ENCODE measurements at places on chromosomes 6 and 20. TPM values are rescaled to one million over a fixed set of nuclear protein-coding genes. Genes with fewer than 3 reads are reported as not detected.

GRCh38 chr20:24690408-24690807, 221.0 kb downstream of the SYNDIG1 start:
- no peak for DNase-seq

- DNase-seq = no peak
Observed at GRCh38 chr6:21971541-21971940, 325.3 kb downstream of the PRL start.

GRCh38 chr6:47729019-47729418, 30.6 kb downstream of the ADGRF4 start:
- no peak for DNase-seq

- DNase-seq = no peak
Observed at GRCh38 chr20:50845566-50846215, 50.8 kb downstream of the BCAS4 start.

- peak; percentile 57 for DNase-seq
Observed at GRCh38 chr6:87078983-87079616, 15.8 kb downstream of the CGA start.

DNA sequence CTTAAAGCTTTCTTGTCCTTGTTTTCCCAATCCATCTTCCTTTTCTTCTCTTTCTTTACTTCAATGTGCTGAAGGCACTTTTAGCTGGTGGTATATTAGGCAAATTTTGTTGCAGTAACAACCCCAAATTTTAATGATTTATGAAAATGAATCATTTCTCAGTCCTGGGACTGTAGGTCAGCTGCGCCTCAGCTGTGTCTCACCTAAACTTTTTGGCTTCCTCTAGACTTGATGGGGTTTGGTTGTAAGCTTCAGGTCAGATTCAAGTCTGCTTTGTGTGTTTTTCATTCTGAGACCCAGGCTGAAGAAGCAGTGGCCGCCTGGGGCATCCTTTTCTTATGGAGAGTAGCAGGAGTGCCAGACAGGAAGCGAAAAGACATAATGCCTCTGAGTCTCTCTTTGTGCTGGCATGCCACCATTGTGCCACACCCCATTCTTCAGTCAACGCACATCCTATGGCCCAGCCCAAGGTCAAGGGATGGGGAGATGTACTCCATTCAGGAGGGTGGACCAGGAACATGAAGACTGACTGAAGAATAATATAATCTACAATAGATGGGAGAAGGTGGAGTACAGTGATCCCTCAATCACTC, 28.9 kb upstream of the CD83 start:
- DNase-seq = no peak

GRCh38 chr20:19934792-19935491, 82.2 kb upstream of the NAA20 start:
- no peak for DNase-seq

DNA sequence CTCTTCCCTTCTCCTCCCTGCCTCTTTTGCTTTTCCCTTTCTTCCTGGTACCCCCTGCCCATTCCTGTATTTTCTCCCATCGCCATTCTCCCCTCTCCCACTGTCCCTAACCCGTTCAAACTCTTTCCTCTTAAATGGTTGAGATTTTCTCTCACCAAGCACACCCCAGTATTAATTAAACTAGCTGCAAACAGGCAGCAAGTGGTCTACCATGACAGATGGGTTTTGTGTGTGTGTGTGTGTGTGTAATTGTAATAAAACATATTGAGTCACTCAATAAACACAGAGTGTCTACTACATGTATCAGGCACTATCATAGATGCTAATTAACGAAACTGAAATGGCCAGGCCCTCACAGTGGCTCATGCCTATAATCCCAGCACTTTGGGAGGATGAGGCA, 6.7 kb downstream of the RAET1E start:
- no peak for DNase-seq

DNA sequence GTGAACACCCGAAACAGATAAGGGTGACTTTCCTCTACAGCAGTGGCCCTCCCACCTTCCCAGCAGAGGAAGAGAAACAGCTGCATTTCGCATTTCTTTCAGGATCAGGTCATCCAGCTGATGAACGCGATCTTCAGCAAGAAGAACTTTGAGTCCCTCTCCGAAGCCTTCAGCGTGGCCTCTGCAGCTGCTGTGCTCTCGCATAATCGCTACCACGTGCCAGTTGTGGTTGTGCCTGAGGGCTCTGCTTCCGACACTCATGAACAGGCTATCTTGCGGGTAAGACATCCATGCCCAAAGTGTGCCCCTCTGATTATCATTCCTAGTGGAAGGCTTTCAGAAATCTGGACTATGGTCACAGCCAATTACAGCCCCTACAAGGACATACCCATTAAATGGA, 27.8 kb upstream of the MROH8 start:
- DNase-seq = no peak

DNA sequence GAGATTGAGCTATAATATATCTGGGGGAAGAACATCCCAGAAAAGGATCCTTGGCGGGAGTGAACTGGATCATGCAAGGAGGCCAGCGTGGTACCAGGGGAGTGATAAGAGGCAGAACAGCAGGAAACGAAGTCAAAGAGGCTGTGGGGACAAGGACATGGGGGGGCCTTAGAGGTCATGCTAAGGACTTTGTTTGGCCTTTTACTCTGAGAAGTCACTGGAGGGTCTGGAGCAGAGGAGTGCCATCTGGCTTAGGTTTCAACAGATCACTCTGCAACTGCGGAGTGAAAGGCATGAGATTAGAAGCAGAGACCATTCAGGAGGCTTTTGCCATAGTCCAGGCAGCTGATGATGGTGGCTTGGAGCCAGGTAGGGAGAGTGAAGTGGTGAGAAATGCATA, 24.3 kb downstream of the MRAP2 start:
- no peak for DNase-seq

GRCh38 chr20:61628901-61629601, 377.0 kb downstream of the CDH4 start:
- no peak for DNase-seq

DNA sequence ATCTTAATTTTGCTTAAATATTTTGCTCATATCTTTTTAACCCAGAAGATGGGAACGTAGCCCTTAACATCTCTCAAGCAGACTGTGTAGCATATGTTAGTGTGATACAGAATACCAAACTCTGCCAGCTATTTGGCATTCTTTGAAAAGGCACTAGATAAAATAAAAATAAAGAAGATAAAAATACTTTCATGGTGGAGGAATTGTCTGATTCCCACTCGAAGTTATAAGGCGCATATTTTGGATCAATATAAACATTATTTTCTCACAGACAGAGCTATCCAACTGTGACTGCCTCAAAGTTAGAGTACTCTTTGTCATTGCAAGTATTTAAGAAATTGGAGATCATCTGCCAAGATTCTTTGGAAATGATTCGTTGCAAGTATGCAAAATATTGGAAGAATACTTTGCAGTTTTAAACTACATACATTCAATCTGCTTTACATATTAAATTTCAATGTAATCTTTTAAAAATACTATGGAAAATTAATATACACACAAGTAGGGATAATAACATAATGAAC, 10.8 kb upstream of the EEF1E1 start:
- no peak for DNase-seq

DNA sequence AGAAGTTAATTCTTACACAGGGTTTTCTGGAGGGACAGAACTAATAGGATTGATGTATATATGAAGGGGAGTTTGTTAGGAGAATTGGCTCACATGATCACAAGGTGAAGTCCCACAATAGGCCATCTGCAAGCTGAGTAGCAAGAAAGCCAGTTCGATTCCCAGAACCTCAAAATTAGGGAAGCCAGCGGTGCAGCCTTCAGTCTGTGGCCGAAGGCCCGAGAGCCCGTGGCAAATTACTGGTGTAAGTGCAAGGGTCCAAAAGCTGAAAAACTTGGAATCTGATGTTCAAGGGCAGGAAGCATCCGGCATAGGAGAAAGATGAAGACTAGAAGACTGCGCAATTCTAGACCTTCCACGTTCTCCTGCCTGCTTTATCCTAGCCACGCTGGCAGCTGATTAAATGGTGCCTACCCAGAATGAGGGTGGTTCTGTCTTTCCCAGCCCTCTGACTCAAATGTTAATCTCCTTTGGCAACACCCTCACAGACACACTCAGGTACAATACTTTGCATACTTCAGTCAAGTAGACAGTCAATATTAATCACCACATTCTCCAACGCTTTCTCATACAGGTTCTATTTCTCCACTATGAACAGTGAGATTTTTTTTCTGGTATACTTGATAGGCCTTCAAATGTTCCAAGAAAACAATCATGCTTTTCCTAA, 357.0 kb downstream of the LAMA2 start:
- DNase-seq = no peak

DNA sequence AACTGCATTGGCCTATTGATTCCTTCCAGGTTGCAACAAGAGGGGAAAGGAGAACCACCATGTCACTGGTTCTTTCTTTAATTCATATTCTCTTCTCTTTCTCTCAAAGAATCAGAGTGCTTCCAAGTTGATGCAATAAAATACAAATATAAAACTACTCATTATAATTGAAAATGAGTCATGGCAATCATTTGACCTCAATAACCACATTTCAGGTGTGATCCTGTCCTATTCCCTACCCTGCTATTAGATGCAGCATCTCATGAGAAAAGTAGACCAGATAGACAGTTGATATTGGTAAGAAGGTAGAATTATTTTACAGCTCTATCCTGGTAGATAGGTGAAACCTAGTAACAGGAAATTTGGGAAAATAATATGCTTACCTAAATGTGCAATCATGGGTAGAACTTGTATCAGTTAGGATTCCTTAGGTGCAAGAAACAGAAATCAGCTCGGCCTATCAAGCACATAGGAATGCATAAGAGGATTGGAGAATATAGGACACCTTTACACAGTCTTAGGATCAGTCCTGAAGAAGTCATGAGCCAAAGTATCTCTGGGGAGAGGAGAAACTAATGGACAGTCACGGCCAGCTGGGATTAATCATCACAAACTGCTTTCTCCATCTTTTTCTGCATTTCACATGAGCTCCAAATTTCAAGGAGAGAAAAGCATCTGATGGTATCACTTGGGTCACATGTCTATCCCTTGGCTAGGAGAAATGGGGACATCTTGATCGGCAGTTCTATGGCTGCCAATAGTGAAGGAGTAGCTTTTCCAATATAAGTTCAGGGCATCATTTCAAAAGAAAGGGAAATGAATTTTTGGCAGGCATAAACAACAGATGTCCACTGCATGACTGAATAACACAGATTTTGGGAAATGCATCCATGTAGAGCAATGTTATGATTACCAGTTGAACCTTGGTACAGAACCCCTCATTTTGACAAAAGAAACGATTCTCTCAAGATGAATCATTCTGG, 19.3 kb upstream of the RNF146 start:
- DNase-seq = no peak

GRCh38 chr6:129281168-129281796, 398.3 kb downstream of the LAMA2 start:
- no peak for DNase-seq

GRCh38 chr20:35826397-35826998, 54.7 kb downstream of the PHF20 start:
- no peak for DNase-seq

GRCh38 chr20:8183526-8183925, 51.5 kb downstream of the PLCB1 start:
- no peak for DNase-seq

GRCh38 chr6:99602520-99603420, 3.9 kb upstream of the PRDM13 start:
- DNase-seq = no peak

DNA sequence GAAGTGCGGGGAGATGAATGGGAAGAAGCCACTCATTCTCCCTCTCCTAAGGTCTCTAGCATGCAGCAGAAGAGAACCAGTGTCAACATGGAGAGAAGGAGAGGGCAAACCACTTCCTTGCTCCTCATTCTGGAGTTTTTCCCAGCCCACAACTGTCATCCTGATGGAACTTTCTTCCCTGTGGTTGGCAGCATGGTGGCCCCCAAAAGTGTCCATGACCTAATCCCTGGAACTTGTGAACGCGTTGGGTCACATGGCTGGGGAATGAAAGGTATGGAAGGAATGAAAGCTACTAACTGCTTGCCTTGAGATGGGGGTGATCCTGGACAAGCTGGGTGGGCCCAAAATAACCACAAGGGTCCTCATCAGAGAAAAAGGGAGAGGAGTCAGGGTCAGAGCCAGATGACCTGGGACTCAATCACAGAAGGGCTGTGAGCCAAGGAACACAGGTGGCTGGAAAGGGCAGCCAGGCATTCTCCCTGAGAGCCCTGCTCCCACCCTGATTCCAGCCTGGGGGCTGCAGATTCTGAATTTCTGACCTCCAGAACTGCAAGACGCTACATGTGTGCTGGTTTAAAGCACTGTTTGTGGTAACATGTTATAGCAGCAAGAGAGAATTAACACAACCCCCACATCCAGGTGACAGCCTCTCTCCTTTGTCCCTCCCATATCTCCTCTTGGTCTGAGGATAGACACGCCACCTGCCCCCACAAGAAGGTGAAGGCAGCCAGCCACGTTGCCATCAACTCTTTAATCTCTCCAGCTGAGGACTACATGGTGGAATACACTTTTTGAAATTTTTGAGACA, 63.2 kb downstream of the PYGB start:
- no peak for DNase-seq

- no peak for DNase-seq
Observed at GRCh38 chr6:61200444-61200843, 1085.6 kb downstream of the KHDRBS2 start.

GRCh38 chr6:69732045-69732444, 64.8 kb downstream of the LMBRD1 start:
- no peak for DNase-seq

DNA sequence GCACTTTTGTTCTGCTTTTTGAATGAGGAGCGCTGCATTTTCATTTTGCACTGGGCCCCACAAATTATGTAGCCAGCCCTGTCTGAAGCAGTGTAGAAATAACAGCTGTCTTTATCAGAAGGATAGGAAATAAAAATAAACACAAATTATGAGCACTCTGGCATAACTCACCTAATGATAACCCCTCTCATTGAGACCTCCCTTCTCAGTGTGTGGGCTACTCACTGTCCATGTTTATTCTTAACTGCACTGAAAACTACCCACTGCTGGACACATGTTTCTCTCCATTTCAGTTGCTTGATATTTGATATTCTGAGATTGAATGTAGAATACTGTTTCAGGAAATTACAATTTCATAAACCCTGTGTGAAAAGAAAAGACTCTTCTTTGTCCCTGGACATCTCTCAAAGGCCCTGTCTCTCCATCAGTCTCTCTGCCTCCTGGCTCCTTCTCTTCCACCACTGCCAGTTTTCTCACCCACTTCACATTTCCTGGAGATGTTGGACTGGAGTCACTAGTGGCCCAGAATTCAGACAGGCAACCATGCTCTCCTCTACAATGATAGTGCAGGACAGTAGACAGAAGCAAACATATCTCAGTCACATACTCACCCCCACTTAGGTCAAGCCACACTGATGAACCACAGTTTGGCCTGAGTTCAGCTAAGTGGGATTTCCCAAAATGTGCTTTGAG, 29.6 kb upstream of the SAYSD1 start:
- no peak for DNase-seq

FAM83B gene
- not detected for total RNA-seq

LY6G6D gene
- not detected for total RNA-seq

VGLL2 gene
- total RNA-seq = not detected

GMNN gene
- 74.1 TPM for total RNA-seq

SLC2A10 gene
- 0.08 TPM for total RNA-seq

ECT2L gene
- not detected for total RNA-seq

SOX4 gene
- 0.70 TPM for total RNA-seq

BTN1A1 gene
- total RNA-seq = 0.14 TPM

XPO5 gene
- 121 TPM for total RNA-seq

C6orf163 gene
- total RNA-seq = 0.98 TPM

RFX6 gene
- total RNA-seq = not detected

PLA2G7 gene
- not detected for total RNA-seq
